ENCODE measurements at places on chromosomes 1 and 21.

DNA sequence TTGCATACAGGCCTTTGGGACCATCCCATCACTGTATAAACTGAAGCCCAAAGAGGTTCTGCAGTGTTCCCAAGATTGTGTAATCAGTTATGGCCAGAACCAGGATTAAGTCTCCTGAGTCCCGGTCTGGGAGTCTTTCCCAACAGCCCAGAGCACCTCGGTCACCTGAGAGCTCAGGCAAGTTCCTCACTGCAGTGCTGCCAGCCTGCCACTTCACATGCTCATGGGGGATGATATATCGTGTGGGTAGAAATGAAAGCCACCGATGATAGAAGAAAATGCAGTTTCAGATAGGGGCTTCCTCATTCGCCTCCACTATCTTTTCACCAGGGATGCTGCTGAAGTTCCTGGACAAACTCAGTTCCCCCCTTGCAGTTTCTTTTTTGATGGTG lies 30.4 kb downstream of the FHAD1 start:
- DNase-seq = no peak

- DNase-seq = no peak
These were observed 369.5 kb upstream of the LYPLAL1 start for GRCh38 chr1:218804014-218804785.

DNA sequence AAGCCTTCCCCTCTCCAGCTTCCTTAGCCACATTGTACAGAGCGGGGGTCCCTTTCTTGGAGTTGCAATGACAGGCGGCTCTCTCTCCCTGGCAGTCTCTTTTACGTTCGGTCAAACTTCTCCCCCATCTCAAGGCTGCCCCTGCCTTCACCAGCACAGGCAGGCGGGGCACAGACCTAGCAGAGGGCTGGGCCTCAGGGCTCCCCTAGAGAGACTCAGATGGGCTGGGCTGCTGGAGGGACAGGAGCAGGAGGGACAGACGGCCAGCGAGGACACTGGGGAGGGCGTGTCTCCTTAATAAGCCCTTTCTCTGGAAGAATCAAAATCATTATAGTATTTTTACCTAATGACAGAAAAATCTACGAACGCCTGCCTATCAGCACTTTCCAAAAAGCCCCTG lies 79.6 kb downstream of the CASZ1 start:
- no peak for DNase-seq

GRCh38 chr1:109299558-109300343 lies 7.1 kb downstream of the MYBPHL start:
- DNase-seq = no peak

DNA sequence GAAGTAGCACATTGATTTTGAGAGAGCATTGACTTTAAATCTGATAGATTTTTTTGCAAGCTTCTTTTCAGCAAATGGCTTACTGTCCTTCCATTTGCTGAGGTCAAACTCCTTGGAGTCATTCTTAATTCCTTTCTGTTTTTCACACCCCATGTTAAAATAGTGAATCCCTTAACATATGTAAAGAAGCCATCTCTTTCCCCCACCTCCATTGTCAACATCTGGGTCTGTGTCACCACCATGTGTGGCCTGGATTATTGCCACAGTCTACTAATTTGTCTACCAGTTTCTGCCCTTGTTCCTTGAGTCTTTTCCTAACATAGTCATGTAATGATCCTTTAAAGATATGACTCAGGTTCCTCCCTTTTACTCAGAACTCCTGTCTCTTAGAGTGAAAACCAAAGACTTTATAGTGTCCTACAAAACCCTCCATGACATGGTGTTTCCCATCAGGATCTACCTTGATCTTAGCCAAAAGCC lies 104.7 kb downstream of the ST6GALNAC3 start:
- DNase-seq = no peak

GRCh38 chr1:229989591-229990248 lies 77.3 kb upstream of the GALNT2 start:
- no peak for DNase-seq

DNA sequence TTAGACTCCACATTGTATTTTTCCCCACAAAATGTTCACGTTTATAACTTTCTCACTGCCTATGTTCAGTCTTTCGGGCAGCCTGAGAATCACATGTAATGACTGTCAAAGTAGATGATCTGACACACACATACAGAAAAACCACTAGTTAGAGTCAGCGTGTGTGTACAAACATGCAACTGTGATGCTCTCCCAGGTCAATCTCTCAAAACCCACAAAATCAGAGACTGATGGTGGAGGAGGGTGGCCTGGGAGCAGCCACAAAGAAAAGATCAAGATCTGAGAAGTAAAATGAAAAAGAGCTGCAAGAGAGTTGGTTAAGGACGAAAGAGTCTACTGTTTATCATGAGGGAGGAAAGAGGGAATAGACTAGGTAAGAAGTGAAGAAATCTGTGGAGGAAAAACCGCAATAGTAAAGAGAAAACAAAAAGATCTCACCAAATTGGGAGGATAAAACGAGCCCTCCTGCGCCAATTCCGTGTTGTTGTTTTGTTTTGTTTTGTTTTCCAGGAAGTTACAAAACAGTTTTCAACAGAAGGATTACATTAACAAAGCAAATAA lies 2.3 kb downstream of the EGLN1 start:
- DNase-seq = no peak

DNA sequence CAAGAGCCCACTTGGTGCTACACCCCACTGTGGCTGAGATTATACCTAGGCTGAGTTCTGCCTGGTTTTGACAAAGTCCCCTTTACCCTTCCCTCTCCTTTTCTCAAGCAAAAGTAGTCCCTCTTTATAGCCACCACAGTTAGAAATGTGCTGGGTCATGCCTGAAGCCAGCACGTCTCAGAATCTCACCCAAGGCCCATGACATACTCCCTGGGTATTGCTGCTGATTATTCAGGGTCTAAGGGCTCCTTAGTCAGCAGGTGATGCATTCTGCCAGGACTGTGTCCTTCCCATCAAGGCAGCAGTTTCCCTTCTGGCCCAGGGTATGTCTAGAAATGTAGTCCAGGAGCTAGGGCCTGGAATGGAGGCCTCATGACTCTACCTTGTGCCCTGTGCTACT lies 67.3 kb upstream of the COX20 start:
- DNase-seq = no peak

GRCh38 chr1:5927506-5928370 lies 64.5 kb downstream of the NPHP4 start:
- DNase-seq = no peak

GRCh38 chr1:114107474-114108435 lies 45.9 kb downstream of the SYT6 start:
- DNase-seq = no peak

GRCh38 chr1:19199969-19200604 lies 10.0 kb downstream of the UBR4 start:
- no peak for DNase-seq

All from activated CD4-positive, alpha-beta T cell treated with anti-CD3 and anti-CD28 coated beads, Interleukin-2, amount 50 U/mL, for 24 hours (primary cell).